ENCODE measurements at places on chromosomes 6 and 20. TPM values are rescaled to one million over a fixed set of nuclear protein-coding genes. Genes with fewer than 3 reads are reported as not detected.

Gene NKAIN2
- not detected for total RNA-seq

Gene DNAH8
- total RNA-seq: not detected

Gene ZBTB46
- total RNA-seq: 0.88 TPM

Gene MKKS
- total RNA-seq: 19.8 TPM

Gene TMC2
- total RNA-seq: not detected

Gene ATRN
- 19.2 TPM for total RNA-seq

Gene LCA5
- 1.3 TPM for total RNA-seq

Gene C20orf202
- not detected for total RNA-seq

Gene DEFB114
- not detected for total RNA-seq

Gene ELOVL2
- 3.6 TPM for total RNA-seq

Gene TMEM170B
- 0.86 TPM for total RNA-seq

Gene TPD52L1
- 44.1 TPM for total RNA-seq

Gene CGA
- not detected for total RNA-seq

Gene SLC17A3
- 0.87 TPM for total RNA-seq

Gene BICRAL
- 3.6 TPM for total RNA-seq

Gene GTSF1L
- total RNA-seq: not detected

Gene UNC5CL
- 0.38 TPM for total RNA-seq

Gene SIRPD
- total RNA-seq: not detected

Gene SLC22A3
- total RNA-seq: 44.9 TPM

Gene ATP5F1E
- total RNA-seq: 93.9 TPM

Gene ALDH8A1
- 0.29 TPM for total RNA-seq

Gene GPR63
- total RNA-seq: 0.26 TPM

Gene TRIM31
- 1.1 TPM for total RNA-seq

Gene TXLNB
- not detected for total RNA-seq

Gene PTCHD4
- not detected for total RNA-seq

Gene CRISP3
- not detected for total RNA-seq

Gene SOX18
- 1.4 TPM for total RNA-seq

Gene RNF182
- 3.1 TPM for total RNA-seq

Gene TAF4
- 17.9 TPM for total RNA-seq

Gene BPIFB4
- total RNA-seq: not detected

Gene DCDC2
- total RNA-seq: 2.0 TPM

Gene MROH8
- total RNA-seq: 0.69 TPM

Gene LRRC1
- total RNA-seq: 5.3 TPM

Gene ENPP1
- 1.9 TPM for total RNA-seq

Gene MYCT1
- total RNA-seq: 0.11 TPM

Gene PNLDC1
- not detected for total RNA-seq

Gene NFATC2
- 9.2 TPM for total RNA-seq

Gene BCL2L1
- total RNA-seq: 242 TPM

Gene RSPO3
- total RNA-seq: 97.7 TPM

Gene BPI
- not detected for total RNA-seq

Gene TFAP2D
- total RNA-seq: not detected

Gene CD83
- total RNA-seq: 2.2 TPM

Gene MUCL3
- total RNA-seq: 0.08 TPM

Gene GGTLC1
- not detected for total RNA-seq

Gene ETV7
- total RNA-seq: not detected

Gene SLC22A23
- total RNA-seq: 8.9 TPM

Gene LYRM4
- 31.0 TPM for total RNA-seq

Gene C6orf136
- 13.7 TPM for total RNA-seq

Gene BIRC7
- 0.99 TPM for total RNA-seq

Gene LRRN4
- not detected for total RNA-seq

Gene BTNL2
- total RNA-seq: not detected

Gene ZSCAN23
- total RNA-seq: not detected

Gene PRL
- total RNA-seq: not detected

Gene ADNP
- total RNA-seq: 44.7 TPM

Gene ATAT1
- 5.7 TPM for total RNA-seq

Gene ANGPT4
- not detected for total RNA-seq

Gene OLIG3
- total RNA-seq: not detected

Gene HLA-DOA
- total RNA-seq: not detected
